ENCODE measurements at places on chromosomes 2 and 18.

GRCh38 chr2:119864318-119864717 is 104.6 kb downstream of the PTPN4 start:
- no peak for DNase-seq

GRCh38 chr2:227038550-227039189 is 125.3 kb downstream of the COL4A4 start:
- no peak for DNase-seq

- DNase-seq: no peak
Measured at GRCh38 chr18:58609536-58609993, 19.3 kb downstream of the ALPK2 start.

DNA sequence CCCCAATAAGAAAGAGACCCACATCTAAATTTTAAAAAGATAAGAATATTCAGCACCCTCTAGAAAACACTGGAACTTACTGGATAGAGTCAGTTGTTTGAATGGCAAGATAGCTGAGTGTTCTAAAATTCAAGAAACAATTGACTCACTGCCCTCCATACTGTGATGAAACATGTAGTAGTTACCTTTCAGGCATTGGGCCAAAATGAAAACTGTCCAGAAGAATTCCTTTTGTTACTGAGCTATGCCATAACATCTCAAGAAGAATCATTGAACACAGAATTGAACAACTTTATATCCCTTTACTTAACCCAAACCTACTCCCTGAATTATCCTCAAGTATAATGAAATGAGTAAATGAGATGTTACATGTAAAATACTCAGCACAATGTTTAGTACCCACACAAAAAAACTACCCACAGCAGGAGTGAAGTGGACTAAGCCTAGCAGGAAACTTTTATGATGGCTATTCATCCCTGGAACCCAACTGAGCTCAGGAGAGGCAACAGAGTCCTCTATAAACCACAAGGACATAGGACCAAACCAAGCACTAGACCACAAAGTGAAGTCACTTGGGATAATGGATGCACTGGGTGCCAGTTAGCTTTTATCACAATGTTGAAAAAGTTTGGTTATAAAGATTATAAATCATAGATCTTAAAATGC is 32.7 kb downstream of the RBM43 start:
- no peak for DNase-seq

- no peak for DNase-seq
Measured at GRCh38 chr2:191699341-191699945, 21.5 kb downstream of the NABP1 start.

DNA sequence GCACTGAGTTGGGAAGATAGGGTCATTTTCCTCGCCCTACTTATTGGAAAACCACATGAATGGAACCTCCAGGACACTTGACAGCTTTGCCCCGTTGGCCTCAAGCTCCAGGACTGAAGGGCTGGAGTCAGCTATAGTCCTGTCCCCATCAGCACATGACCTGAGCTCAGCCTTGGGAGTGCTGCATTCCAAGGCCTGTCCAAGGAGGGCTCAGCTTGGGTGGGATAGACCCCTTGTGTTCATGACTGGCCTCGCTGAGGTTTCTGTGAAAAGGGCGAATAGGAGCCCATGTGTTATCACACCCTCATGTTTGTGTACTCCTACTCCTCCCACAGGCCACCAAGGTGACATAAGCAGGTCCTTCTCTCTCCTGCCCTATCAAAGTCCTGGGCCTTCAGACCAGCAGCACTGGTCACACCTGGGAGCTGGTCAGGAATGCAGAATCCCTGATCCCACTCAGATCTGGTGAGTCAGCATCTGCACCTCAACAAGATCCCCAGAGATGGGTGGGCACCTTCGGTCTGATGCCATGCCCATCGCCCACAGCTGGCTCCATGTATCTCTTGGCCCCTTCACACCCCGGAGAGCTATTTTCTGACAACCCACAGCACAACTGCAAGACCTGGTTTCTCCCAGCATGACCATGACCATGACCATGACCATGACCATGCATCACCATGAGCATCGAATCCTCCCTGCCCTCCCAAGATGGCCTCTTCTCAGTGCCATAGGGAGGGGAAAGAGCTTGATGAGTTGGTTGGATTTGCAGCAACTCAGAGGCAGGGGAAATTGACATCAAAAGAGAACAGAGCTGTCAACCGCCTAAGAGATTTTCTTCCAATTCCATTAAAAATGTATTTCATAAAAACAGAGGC is 83.0 kb upstream of the RAB6C start:
- no peak for DNase-seq

DNA sequence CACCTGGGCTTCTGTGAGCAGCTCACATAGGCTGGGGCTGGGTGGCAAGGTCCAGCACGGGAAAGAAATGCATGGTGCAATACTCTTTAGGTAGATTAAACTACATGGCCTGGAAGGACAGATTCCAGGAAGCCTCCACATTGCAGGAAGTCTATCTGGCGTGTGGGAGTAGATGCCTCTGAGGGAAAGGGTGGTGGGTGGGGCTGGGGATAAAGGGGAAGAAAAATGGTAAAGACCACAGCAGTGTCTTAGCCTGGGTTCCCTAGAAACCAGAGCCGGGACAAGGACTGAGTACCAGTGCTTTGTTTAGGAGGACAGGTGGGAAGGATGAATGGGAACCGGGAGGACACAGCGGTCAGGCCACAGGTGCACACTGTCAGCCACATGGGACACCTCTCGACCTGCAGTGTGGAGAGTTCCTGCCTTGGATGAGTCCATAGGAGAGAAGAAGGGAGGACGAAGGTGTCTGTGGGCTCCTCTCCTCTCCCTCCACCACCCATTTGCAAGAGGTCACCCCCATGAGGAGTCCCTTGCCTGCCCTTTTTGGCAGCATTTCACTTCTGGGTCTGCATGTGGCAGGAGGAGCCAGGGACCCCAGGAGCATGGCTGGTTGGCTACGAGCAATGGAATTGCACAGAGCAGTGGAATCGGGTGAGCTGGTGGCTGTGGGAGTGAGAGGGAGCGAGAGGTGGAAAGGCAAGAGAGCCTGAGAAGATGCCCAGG is 91.5 kb upstream of the HS6ST1 start:
- no peak for DNase-seq

- no peak for DNase-seq
Measured at GRCh38 chr2:207868855-207869596, 99.3 kb upstream of the FZD5 start.

DNA sequence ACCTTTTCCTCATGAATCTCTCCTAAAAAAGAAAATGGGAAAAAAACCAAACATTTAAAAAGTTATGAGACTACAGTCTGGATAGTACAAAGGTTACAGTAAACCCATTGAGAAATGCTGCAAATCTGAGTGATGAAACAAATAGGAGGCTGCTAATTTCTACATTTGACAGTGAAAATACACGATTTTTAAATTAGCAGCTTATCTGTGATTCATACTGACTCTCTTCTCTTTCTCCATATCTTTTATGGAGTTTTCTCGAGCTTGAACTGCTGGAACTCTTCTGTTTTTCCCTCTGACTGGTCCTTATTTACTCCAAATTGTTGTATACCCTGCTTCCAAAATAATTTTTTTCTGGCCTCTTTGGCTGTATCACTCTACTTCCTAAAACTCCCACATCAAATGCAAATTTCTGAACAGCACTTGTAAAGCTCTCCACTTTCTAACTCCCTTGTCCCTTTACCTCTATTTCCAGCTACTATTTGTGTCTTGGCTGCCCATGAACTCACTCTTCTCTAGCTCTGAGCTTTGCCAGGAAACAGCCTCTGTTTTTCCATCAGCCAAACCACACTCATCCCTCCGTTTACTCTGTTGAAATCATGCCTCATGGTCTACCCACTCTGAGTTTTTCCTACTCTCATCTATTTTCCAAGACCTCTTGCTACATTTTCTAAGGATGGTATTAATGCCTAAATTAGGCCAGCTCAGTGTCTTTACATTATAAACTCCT is 73.7 kb downstream of the RBMS1 start:
- DNase-seq: no peak

DNA sequence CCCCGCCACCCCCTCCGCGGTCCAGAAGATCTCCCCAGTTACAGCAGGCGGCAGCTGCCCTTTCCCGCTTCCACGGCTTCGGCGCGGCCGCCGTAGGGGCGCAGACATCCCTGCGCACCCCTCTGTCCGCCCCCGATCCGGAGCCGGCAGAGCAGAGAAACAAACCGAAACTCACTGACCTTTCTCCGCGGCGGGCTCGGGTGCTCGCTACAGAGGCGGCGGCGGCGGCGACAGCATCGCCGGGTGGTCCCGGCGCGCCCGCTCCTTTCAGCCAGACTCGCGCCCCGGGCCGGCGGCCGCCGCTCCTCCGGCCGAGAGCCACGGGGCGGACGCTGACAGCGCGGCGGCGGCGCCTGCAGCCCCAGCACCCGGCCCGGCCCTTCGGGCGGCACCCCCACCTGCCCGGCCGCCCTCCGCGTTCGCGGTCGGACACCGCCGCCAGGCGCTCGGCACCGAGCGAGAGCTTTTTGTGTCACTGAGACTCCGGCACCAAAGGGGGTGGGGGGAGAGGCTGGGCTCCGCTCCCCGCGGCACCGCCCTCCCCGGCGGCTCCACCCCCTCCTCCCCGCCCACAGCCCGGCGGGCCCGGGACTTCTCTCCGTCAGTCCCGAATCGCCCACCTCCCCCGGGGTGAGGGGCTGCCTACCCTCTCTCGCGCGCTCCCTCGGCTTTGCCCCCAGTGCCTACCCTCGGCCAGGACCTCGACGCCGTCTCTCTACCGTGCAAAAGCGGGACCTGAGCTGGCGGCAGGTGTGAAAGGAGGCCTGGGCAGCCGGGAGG is 1.4 kb upstream of the RNF152 start:
- peak; percentile 57 for DNase-seq

GRCh38 chr2:109440499-109441156 is 173.1 kb downstream of the SEPTIN10 start:
- no peak for DNase-seq

- DNase-seq: no peak
Measured at GRCh38 chr2:137525132-137525531, 439.1 kb upstream of the HNMT start.

- DNase-seq: no peak
Measured at GRCh38 chr2:85669549-85669948, 1.6 kb upstream of the SFTPB start.

GRCh38 chr2:68365087-68365486 is at the start of gene PLEK:
Gene PLEK, plus strand, starts transcription at chr2:68365282. Its CDS starts 70 bp downstream, at chr2:68365352.
- no peak for DNase-seq

GRCh38 chr2:40384714-40385113 is 67.2 kb downstream of the SLC8A1 start:
- DNase-seq: no peak

GRCh38 chr18:25350489-25351251 is 1.3 kb downstream of the ZNF521 start:
- DNase-seq: no peak

- DNase-seq: no peak
Measured at GRCh38 chr2:224798180-224798579, 82.0 kb upstream of the CCDC195 start.

- DNase-seq: no peak
Measured at GRCh38 chr2:129400826-129401225, 578.6 kb upstream of the RAB6C start.

DNA sequence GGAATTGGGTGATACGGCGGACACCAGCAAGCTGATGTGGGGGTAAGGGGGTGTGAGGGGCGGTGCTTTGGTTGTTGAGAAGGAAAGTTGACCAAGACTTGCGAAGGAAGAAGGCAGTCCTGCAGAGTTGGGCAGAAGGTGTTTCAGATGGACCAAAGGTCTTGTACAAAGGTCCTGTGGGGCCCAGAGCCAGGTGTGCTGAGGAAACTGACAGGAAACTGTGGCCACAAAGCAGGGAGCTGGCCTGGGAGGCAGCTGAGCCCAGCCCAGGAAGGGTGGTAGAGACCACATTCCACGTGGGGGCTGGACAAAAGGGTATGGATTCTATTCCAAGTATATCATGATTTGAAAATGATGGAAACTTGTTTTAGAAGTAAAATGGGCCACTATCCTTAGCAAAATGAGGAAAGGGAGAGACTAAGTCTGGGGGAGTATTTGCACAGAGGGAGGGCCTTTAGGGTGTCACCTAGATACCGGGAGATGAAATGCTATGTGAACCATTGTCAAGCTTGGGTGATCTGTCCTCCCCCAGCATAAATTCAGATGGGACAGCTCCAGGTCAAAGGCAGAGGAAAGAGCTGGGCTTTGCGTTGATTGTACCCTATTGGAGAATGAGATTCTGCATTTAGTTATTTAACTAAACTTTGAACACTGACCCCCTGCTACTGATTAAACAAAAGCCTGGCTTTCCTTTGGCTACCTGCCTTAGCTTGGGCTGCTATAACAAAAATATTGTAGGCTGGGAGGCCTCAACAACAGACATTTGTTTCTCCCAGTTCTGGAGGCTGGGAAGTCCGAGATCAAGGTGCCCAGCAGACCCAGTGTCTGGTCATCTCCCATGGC is 4.3 kb upstream of the EDAR start:
- no peak for DNase-seq

DNA sequence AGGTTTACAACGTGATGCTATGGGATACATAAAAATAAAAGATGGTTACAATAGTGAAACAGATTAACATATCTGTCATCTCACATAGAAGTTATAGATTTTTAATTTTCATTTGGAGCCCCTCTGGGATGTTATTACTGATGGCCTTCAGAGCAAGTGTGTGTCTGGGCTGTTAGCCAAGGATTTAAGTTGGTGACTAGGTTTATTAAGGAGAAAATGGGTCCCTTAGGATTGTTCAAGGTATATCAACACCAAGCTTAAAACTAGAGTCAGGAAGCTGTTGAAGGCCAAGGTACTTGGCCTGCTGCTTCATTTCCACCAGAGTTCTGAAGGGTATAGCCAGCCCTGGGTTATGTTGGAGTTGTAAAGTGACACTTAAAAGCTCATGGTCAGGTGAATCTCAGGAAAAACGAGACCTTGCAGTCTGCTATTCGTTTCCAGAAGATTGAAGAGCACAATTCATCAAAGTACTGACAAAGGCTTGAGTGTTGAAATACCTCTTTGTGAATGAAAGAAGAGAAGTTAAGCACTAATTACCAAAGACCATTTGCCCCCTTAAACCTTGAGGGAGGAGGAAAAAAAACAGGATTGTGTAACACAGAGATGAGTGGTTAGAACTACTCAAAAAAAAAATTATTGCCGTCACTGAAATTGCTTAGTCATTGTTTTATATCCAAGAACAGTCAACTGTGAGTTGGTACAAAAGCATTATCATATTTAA is 48.4 kb downstream of the MAP2 start:
- no peak for DNase-seq

DNA sequence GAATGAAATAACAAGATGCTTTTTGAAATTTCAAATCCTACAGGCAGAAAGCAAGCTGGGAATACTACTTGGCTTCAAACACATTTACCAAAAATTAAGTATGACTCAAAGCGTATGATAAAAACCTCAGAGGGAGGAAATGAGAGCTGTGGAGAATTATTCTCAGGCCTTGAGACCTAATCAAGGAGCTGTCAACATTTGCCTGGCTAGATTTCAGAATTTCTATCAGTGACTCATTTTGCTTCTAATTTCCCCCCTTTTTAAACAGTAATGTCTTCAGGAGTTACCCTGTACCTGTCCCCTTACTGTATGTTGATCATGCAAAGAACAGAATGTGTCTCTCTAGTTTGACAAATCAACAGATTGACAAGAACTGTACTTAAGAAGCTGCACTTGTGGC is 1324.5 kb upstream of the DDX18 start:
- no peak for DNase-seq

- no peak for DNase-seq
Measured at GRCh38 chr2:62076980-62077638, 118.8 kb upstream of the B3GNT2 start.
